Hematopoietic multipotent progenitor cell treated with erythropoietin and hydrocortisone succinate and interleukin-3 and kit ligand, for 15 days (in vitro differentiated cells): ENCODE measurements at places on chromosomes 13 and 19.

DNA sequence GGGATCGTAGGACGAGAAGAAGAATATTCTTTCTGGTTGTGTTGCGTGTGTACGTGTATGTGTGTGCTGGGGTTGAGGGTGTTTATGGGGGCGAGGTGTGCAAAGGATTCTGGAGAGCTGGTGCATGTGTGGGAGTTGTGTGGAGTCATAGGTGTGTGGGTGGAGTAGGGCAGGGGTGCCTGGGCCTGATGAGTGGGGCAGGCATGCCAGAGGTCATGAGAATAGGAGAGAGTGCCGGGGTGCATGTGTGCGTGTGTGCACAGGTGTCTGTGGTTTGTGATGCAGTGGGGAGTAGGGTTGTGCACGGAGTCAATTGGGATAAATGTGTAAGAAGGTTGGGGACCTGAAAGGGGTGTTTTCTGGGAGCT lies 649 bp downstream of the TMEM91 start:
- DNase-seq, result no peak

DNA sequence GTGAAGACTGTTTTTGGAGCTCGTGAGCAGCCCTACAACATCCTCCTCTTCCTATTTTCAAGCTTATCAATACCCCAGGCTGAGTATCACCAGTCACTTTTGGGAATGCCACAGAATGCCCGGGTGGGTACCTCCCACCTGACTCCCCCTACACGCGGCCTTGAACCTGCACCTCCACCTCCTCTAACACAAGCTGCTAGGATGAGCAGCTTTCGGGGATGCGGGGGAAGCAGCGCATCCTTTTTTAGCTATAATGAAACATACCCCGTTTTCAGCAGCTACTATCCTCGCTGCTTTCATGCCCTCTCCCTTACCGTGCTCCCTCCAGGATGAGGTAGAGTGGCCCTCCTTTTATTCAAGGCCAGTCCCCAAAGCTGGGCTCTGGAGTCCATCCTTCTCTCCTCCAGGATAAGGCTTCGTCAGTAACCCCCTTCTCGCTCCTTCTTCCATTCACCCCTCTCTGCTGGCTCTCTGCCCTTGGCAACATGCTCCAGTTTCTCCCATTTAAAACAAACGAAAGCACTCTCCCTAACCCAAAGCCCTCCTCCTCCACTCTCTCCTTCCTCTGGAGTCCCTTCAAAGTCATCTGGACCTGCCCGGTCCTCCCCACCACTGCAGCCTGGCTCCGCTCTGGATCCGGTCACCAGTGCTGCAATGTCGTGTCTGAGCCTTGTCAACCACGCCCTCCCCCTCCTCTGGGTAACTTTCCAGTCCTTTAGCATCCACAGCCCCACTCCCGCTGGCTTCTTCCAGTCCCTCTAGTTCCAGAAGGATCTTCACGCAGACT lies 55.3 kb downstream of the STK24 start:
- DNase-seq, result no peak

DNA sequence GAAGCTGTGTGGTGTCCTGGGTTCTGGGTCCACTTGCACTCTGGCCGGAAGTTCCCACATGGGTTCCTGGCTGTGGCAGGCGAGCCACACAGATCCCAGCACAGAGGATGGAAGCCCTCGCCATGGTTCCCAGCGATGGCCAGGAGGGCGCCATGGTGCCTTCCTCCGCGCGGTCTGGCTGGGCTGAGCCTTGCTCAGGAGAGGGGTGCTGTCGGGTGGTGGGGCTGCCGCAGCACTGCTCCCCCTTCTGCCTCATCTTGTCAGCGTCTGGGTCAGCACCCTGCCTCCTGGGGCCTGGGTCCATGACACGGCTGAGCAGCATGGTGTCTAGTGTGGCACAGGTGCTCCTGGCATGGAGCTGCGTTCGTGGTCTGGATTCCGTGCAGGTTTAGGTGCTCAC lies 33.5 kb downstream of the DOT1L start:
- no peak for DNase-seq

GRCh38 chr19:4868286-4868834 lies 893 bp upstream of the PLIN3 start:
- no peak for DNase-seq

DNA sequence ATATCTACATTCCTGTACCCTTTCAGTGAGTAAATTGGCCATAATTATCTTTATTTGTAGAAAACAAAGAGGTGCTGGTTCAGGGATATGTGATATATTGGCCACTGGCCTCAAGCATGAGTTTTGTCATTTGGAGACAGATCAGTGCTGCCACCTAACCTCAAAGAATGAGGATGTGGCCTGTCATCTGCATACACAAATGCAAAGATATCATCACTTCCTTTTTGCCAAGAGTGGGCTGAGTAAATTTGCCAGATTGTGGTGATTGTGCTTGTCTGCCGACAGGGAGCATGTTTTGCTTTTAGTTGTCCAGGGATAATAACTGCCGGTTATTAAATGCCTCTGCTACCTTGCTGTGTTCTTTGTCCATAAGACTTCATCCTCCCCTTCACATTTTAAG lies 44.2 kb downstream of the WASF3 start:
- no peak for DNase-seq

- no peak for DNase-seq
These were observed 14.4 kb upstream of the PLEKHF1 start for GRCh38 chr19:29650772-29651387.
